Activated gamma-delta T cell treated with anti-CD3 and anti-CD28 coated beads, Interleukin-2, amount 50 U/mL, for 16 hours (primary cell): ENCODE measurements at places on chromosomes 1 and 21.

- no peak for DNase-seq
These were observed 19.1 kb upstream of the PPIH start for GRCh38 chr1:42639116-42639515.

DNA sequence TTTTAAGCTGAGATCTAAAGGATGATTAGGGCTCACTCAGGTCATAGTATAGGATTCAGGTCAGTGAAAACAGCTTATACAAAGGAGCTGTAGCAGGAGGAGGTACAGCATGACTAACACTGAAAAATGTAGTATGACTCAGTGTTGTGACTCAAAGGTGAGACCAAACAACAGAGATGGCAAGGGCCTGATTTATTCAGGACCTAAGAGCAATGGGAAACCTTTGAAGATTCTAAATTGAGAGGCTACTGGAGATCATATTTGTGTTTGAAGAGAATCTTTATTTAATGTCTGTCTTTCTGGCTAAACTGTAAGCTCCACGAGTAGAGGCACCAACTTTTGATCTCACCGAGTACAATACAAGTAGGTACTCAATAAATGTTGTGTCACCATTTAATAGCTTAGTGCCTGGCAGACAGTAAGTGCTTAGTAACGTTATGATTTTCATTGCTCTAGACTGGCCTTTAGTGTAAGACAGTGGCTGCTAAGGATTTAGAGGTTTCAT, 43.5 kb downstream of the PRKAA2 start:
- DNase-seq = no peak

- DNase-seq = no peak
These were observed 139.9 kb downstream of the DSCAM start for GRCh38 chr21:40706806-40707655.

- no peak for DNase-seq
These were observed 101.4 kb downstream of the TEX35 start for GRCh38 chr1:178614286-178614685.

DNA sequence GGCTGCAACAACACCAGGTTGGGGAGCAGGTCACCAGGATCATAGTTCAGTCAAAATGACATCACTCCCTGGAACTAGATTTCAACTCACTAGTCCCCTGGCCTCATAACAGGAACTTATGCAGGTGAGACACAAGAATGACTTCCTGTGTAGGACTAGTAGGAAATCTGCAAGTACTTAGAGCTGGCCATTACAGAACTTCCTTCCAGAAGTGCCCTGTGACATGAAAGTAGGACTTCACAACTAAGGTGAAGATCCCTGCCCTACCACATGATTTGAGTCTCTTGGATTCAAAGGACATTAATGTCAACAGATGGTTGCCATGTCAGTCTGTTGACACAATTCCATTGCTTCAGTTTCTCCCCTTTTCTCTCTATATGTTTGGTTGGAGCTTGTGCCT, 223.1 kb downstream of the RPS6KC1 start:
- no peak for DNase-seq

- DNase-seq = no peak
These were observed 24.4 kb upstream of the TSPEAR start for GRCh38 chr21:44735821-44736220.

GRCh38 chr1:57833296-57833695, 409.4 kb upstream of the DAB1 start:
- no peak for DNase-seq

GRCh38 chr1:155975375-155976061, 2.8 kb downstream of the ARHGEF2 start:
- no peak for DNase-seq

GRCh38 chr1:66809736-66810326, 8.8 kb upstream of the INSL5 start:
- DNase-seq = no peak

- DNase-seq = no peak
These were observed 19.6 kb downstream of the CA6 start for GRCh38 chr1:8965121-8965820.

DNA sequence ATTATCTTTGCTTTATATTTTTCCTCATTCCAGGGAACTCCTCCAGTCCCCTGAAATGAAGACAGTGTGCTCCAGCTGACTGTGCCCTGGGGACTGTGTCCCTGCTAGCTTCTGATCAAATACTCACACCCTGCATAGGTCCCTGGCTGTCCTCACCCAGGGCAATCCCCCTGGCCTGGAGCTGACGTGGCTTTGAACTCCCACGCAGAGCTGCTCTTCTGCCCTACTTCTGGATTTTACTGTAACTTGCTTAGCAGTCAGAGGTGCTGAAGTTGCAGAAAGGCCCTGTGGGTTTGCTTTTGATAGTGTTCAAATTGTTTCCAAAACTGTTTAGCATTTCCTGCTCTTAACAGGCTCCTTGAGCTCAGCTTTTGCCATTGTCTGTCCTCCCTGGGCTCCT, 186.5 kb downstream of the FASLG start:
- peak; percentile 57 for DNase-seq

GRCh38 chr1:234601301-234602017, 8.5 kb downstream of the IRF2BP2 start:
- DNase-seq = no peak

DNA sequence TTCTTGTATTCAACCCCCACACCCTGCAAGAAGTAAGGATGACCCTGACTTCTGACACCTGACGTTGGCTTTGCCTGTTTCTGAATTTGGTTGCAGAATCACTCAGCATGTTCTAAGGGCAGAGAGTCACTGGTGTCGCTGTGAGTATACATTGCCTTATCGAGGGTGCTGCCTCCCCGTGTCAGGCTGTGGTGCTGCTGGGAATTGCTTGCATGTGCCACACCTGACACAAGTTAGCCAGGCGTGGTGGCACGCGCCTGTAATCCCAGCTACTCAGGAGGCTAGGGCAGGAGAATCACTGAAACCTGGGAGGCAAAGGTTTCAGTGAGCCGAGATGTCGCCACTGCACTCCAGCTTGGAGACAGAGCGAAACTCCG, 45.9 kb downstream of the WDR4 start:
- no peak for DNase-seq

DNA sequence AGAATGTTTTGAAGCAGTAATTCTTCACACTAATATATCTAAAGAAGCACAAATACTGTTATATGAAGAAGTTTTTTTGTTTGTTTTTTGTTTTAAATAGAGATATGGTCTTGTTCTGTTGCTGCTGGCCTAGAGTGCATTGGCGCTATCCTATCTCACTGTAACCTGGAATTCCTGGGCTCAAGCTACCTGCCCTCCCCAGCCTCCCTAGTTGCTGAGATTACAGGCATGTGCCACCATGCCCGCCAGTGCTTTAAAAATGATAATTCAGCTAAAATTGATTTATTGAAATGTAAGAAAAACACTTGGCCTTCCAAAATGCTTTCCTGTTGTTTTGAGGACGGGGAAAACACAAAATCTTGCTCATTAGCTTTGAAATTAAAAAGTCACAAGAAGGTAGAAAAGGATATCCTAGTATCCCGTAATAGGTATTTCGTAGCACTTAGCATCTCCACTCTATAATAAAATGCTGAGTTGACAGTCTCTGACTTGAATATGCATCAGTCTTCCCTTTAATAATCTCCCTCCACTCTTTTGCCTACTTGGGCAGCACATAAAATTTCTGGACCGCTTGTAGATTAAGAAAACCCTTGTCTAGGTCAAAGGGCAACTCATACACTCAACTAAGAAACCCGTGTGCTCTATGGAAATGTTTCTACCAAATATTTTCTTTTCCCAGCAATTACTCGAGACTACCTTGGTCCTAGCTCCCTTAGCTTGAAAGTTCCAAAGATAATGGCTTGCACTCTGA, 1.3 kb downstream of the SCYL3 start:
- no peak for DNase-seq

DNA sequence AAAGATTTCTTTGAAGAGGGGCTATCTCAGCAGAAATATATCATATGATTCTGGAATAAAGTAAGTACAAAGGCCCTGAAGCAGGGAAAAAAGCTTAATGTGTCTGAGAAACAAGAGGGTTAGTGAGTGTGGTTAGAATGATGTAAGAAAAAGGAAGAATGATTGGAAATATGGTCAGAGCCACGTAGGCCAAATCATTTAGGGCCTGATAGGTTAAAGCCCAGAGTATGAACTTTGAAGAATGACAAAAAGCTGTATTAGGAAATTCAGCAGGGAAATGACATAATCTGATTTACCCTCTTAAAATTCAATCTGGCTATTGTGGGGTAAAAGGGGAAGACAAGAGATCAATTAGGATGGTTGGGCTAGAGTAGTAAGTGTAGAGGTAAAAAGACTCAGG, 69.0 kb upstream of the MUTYH start:
- no peak for DNase-seq

- no peak for DNase-seq
These were observed 456.6 kb downstream of the RPS6KC1 start for GRCh38 chr1:213507472-213508223.

- no peak for DNase-seq
These were observed 33.7 kb downstream of the NFASC start for GRCh38 chr1:204904228-204904810.

DNA sequence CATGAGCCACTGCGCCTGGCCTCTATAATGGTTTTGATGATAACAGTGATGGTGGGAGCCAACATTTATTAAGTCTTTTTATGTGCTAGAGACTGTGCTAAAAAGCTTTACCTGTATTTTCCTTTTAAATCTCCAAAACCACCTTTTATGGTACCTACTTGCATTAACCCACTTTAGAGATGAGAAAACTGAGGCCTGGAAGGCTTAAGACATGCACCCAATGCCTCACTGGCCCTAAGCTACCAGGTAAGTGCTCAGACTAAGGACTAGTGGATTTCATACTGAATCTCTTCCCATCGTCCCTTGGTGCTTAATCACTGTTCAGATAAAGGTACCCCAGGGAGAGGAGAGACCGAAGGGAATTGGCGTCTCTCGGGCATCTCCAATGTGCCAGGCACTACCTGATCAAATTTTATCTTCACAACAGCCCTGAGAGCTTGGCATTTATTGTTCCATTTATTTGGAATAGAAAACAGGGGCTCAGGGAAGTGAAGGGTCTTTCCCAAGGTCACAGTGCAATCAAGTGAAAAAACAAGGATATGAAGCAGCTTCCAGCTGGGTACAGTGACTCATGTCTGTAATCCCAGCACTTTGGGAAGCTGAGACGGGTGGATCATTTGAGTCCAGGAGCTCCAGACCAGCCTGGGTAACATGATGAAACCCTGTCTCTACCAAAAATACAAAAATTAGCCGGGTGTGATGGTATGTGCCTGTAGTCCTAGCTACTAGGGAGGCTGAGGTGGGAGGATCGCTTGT, 84.2 kb downstream of the LACTBL1 start:
- no peak for DNase-seq

- no peak for DNase-seq
These were observed 102.7 kb downstream of the RASAL2 start for GRCh38 chr1:178196631-178197030.

GRCh38 chr1:32413507-32414185, 19.4 kb upstream of the BSDC1 start:
- DNase-seq = peak; percentile 70

- peak; percentile 33 for DNase-seq
These were observed at the start of gene KIAA0040 for GRCh38 chr1:175192630-175193526. Gene KIAA0040 (minus strand): TSS chr1:175192776. CDS start chr1:175161013, 31,763 bp downstream.

- no peak for DNase-seq
These were observed 14.1 kb upstream of the HMGCS2 start for GRCh38 chr1:119782631-119783325.
